ENCODE measurements at places on chromosomes 2 and 18. TPM values are rescaled to one million over a fixed set of nuclear protein-coding genes. Genes with fewer than 3 reads are reported as not detected.

DNA sequence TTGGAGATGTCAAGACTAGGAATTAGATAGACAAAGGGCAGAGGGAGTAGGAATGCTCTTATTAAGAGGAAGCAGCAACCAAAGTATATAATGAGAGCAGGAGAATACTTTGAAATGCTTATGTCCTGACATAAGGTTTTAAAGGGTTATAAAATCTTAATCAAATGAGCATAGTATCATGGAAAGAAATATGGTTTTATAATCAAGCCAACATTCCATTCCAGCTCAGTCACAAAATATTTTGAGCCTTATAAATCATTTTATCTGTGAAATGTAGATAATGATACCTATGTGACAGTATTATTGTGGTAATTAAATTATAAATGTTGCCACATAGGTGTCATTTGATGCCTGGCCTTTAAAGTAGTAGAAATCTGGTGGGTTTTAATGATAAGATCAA lies 17.6 kb downstream of the VSNL1 start:
- no peak for DNase-seq

GRCh38 chr18:36015629-36016028 lies 43.1 kb downstream of the RMP24 start:
- no peak for DNase-seq

DNA sequence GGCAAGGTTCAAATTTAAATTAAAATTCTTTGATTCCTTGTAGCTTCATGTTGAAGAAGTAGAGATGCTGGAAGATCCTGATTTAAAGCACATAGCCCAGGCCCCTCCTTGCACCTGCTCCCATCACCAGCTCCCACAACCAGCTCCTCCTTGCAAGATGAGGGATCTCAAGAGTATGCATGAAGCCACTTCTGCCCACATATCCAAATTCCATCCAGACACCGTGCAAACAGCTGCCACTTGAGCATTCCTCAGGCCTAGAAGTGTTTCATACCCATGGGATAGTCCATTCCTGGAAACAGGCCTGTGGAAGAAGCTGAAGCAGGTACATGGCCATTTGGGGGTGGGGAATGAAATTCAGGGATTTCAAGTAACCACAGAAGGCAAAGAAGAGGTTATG lies 32.4 kb upstream of the ITPRID2 start:
- DNase-seq = no peak

- no peak for DNase-seq
Measured at GRCh38 chr2:1651121-1652033, 92.9 kb downstream of the PXDN start.

- no peak for DNase-seq
Measured at GRCh38 chr2:205659922-205660321, 22.4 kb upstream of the NRP2 start.

GRCh38 chr2:166957686-166958085 lies 69.4 kb downstream of the XIRP2 start:
- DNase-seq = no peak

GRCh38 chr2:200765139-200765951 lies 46.4 kb upstream of the BZW1 start:
- DNase-seq = no peak

- DNase-seq = no peak
Measured at GRCh38 chr2:57759131-57759530, 287.5 kb upstream of the VRK2 start.

- no peak for DNase-seq
Measured at GRCh38 chr2:213787869-213788268, 503.6 kb downstream of the SPAG16 start.

DNA sequence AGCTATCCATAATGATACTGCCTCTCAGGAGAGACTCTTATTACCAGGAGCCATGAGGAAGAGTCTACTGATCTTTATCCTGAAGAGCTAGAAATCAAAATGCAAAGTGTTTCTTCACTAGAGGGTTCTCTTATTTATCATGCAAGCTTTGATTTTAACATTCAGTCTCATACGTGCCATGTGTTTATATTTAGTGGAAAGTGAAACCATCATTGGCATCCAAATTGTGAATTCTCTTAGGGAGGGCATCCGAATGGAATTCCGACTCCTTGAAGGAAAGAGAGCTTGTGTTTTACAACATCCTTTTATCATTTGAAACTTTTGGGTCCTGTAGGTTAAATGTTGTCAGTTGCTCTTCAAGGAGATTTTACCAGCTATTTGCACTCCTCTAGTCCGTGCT lies 170.4 kb upstream of the SESTD1 start:
- DNase-seq = no peak

DNA sequence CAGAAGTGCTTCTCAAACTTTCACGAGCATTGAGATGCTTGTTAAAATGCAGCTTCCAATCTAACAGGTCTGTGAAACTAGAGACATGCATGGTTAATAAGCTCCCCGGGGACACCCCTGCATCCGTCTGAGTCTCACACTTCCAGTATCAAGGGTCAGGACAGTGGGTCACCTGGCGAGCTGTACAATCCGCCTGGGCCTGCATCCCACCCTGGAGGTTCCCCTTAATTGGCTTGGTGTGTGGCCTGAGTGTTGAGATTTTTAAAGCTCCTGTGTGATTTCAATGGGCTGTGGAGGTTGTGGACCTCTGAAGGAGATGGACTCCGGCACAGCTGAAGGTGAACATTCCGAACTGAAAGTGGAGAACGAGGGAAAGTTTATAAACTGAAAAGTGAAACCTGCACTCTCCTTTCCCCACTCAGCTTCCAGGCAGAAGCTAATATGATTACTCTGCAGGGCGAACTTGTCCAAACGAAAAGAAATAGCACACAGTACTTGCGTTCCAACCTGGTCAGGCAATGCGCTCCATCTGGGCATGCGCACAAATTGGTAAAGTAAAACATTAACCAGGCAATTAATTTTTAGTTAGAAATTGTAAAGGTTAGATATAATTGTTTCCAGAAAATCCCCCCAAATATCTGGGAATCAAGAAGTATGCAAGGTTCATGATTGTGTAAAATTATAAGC lies 191.7 kb upstream of the ALKAL2 start:
- no peak for DNase-seq

DNA sequence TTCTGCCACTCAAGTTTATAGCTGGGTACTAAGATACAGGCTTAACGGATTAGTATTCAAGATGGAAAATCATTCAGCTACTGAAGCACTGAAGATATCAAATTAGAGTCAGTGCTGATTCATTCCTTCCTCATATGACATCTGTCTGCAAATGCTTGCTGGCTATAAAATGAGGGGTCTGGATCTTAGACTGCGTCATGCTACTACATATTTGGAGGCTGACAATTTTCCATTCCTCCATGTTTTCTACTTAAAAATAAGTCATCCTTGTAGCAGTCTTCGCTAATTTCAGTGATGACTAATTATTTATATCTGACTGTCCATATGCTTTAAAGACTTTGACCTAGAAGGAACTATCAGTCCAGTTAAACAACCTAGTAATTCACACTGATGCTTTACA lies 233.4 kb downstream of the RIT2 start:
- DNase-seq = no peak

DNA sequence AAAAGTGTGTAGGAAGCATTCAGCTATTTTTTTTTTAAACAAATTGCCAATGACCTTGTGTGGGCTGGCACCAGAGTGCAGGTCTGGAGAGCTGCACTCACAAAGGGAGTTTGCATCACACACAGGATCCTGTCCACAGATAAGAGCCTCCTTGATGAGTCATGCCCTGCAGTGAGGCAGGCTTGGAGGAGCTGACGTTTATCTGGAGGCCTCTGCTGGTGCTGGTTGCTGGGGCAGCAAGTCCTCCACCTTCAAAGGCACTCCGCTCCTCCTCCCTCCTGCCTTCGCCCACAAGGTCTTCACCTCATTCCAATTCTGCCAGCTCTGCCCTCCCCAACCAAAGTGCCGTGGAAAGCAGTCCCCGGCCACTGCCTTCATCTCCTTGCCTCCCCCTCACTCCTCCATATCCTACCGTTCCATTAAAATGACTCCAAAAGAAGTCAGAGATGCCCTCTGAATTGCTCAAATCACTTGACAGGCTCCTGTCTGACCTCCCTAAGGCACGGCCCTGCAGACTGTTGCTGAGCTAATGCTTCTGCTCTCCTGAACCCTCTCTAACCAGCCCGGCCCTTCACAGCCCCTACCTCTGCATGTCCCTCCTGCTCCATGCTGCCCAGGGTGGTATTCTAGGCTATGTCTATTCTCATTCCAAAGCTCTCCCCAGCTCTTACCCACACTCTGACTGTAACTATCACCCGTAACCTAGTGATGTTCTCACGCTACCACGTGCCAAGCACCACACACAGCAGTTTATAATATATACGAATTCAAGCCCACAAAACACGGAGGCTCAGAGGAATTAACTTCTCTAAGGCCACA lies 30.9 kb downstream of the LONRF2 start:
- DNase-seq = peak; percentile 43

- DNase-seq = no peak
Measured at GRCh38 chr2:150051004-150051403, 436.5 kb downstream of the RND3 start.

The KIF1A gene
- not detected for total RNA-seq

The KYNU gene
- 0.82 TPM for total RNA-seq

The PLEKHM3 gene
- 27.7 TPM for total RNA-seq

The MRO gene
- total RNA-seq = not detected

The ACVR1C gene
- 0.45 TPM for total RNA-seq
